Activated CD4-positive, alpha-beta T cell treated with anti-CD3 and anti-CD28 coated beads, Interleukin-2, amount 10 ng/mL, durations not matched to agents 7 days and 5 days (primary cell): ENCODE measurements at places on chromosomes 2 and 18. TPM values are rescaled to one million over a fixed set of nuclear protein-coding genes. Genes with fewer than 3 reads are reported as not detected.

- no peaks in the 10 kb centered on the region for H3K27me3 ChIP-seq
These were observed 257.9 kb downstream of the THSD7B start for GRCh38 chr2:137023205-137023604.

ELOA2 gene
- not detected for total RNA-seq

MLPH gene
- total RNA-seq: not detected

DNA sequence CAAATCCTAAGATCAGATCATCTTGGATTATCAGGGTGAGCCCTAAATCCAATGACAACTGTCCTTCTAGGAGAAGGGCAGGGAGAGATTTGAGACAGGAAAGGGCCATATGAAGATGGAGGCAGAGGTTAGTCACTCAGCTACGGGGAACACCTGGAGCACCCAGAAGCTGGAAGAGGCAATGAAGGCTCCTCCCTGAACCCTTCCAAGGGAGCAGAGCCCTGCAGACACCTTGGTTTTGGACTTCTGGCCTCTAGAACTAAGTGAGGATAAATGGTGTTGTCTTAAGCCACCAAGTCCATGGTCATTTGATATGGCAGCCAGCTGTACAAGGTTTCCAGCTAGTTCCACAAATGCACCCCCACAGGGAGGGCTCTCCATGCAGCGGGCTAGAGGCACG is 6.9 kb upstream of the PTPN2 start:
- DNase-seq: no peak
- H3K27me3 ChIP-seq: peaks cover 13% of the 10 kb centered on the region
- no peak overlapping the region for H3K27ac ChIP-seq
- H3K4me1 ChIP-seq: peaks cover 14% of the 10 kb centered on the region

- no peaks in the 10 kb centered on the region for H3K4me1 ChIP-seq
- H3K4me3 ChIP-seq: no peak overlapping the region
- peaks cover 3% of the 10 kb centered on the region for H3K27me3 ChIP-seq
These were observed 205.6 kb downstream of the TMEM182 start for GRCh38 chr2:102967451-102967850.

- no peaks in the 10 kb centered on the region for H3K4me1 ChIP-seq
- no peaks in the 10 kb centered on the region for H3K36me3 ChIP-seq
- H3K4me3 ChIP-seq: no peak overlapping the region
- no peak for DNase-seq
- H3K27me3 ChIP-seq: peaks cover 1% of the 10 kb centered on the region
These were observed 16.2 kb downstream of the C2orf76 start for GRCh38 chr2:119350311-119350998.

IL37 gene
- total RNA-seq: not detected

ITGA4 gene
- 163 TPM for total RNA-seq

IRS1 gene
- 6.9 TPM for total RNA-seq

KYNU gene
- not detected for total RNA-seq

GRCh38 chr2:9807555-9808305 is 35.5 kb upstream of the TAF1B start:
- DNase-seq: no peak
- H3K27ac ChIP-seq: no peak overlapping the region
- H3K4me3 ChIP-seq: no peak overlapping the region
- no peaks in the 10 kb centered on the region for H3K4me1 ChIP-seq
- H3K36me3 ChIP-seq: no peaks in the 10 kb centered on the region
- peaks cover 21% of the 10 kb centered on the region for H3K27me3 ChIP-seq

- peaks cover 5% of the 10 kb centered on the region for H3K4me1 ChIP-seq
- H3K36me3 ChIP-seq: peaks cover 38% of the 10 kb centered on the region
These were observed 32.7 kb downstream of the CTDP1 start for GRCh38 chr18:79712206-79712857.
